ENCODE measurements at places on chromosomes 3 and 15. TPM values are rescaled to one million over a fixed set of nuclear protein-coding genes. Genes with fewer than 3 reads are reported as not detected.

Gene RBPMS2
- total RNA-seq, result 23.8 TPM

Gene IL17RE
- 1.8 TPM for total RNA-seq

Gene LOXL1
- total RNA-seq, result 24.4 TPM

Gene DISP2
- 1.2 TPM for total RNA-seq

Gene MCTP2
- total RNA-seq, result 4.6 TPM

Gene TICRR
- total RNA-seq, result 0.25 TPM

DNA sequence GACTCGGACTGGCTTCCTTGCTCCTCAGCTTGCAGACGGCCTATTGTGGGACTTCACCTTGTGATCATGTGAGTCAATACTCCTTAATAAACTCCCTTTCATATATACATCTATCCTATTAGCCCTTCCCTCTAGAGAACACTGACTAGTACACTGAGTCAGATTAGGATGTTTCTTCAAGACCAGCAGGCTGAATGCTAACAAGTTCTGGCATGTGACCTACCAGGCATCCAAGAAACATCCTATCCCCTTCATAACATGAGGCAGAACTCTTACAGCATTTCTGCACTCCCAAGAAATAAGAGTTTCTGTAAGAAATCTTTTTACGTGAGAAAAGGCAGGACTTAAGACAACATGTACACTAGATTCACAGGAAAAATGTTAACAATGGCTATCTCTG is 9.3 kb downstream of the CFAP92 start:
- no peak overlapping the region for H3K27ac ChIP-seq
- H3K27me3 ChIP-seq, result no peaks in the 10 kb centered on the region
- no peak for DNase-seq
- H3K4me1 ChIP-seq, result no peaks in the 10 kb centered on the region

- no peak for DNase-seq
- no peaks in the 10 kb centered on the region for H3K4me1 ChIP-seq
- H3K36me3 ChIP-seq, result no peaks in the 10 kb centered on the region
- H3K27ac ChIP-seq, result no peak overlapping the region
Observed at GRCh38 chr15:54990793-54991192, 205.9 kb downstream of the RSL24D1 start.

DNA sequence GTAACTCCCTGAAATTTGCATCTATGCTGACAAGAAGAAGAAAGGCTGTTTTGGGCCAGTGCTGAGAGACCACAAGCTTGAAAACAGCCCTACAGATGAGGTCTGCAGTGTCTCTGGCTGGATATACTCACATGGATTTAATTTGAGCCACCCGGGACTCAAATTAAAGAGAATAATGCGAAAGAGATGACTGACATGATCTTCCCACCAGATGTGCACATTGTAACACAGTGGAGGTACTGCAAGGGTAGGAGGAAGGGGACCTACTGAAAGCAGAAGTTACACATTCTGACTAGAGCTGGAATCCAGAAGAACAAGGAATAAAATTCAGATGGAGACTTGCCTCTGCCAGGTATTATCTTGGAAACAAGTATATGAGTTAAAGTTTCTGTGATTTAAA is 728.3 kb upstream of the SGO1 start:
- H3K27me3 ChIP-seq, result no peaks in the 10 kb centered on the region
- H3K4me3 ChIP-seq, result no peak overlapping the region
- no peaks in the 10 kb centered on the region for H3K4me1 ChIP-seq
- H3K27ac ChIP-seq, result no peak overlapping the region
- no peaks in the 10 kb centered on the region for H3K36me3 ChIP-seq

DNA sequence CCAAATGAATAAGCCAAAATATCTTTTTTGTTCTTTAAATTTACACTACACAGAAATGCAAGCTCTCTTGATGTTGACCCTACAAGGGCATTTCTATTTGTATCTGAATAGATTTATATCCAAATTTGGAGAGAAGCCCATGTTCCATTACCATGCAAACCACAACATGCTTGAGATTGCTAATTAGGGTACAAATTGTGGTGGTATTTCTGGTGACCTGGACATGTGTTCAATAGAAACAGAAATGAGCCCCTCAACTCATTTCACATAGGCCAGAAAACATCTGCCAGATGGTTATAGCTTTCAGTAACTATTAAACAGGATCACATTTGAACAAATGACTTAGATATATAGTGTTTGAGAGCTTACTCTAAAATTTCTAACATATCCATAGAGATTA is 23.5 kb upstream of the PLSCR5 start:
- no peaks in the 10 kb centered on the region for H3K27me3 ChIP-seq
- H3K4me1 ChIP-seq, result no peaks in the 10 kb centered on the region
- DNase-seq, result no peak
- H3K4me3 ChIP-seq, result no peak overlapping the region

DNA sequence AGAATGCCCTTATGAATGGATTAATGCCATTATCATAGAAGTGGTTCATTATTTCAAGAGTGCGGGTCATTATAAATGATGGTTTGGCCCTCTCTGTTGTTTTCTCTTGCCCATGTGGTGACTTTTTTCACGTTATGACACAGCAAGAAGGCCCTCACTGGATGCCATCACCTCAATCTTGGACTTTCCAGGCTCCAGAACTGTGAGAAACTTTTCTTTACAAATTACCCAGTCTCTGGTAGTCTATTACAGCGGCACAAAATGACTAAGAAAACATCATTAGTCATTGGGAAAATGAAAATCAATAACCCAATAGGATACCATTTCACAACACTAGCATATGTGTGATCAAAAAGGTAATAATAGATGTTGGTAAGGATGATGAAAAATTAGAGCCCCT is 119.0 kb upstream of the LPP start:
- DNase-seq, result no peak
- no peak overlapping the region for H3K4me3 ChIP-seq
- H3K27ac ChIP-seq, result no peak overlapping the region
- H3K4me1 ChIP-seq, result no peaks in the 10 kb centered on the region

GRCh38 chr3:30681649-30682211 is 75.3 kb downstream of the TGFBR2 start:
- no peaks in the 10 kb centered on the region for H3K36me3 ChIP-seq
- DNase-seq, result peak; percentile 49
- H3K27ac ChIP-seq, result peak overlapping the region; percentile 72
- peaks cover 22% of the 10 kb centered on the region for H3K4me1 ChIP-seq
- no peaks in the 10 kb centered on the region for H3K27me3 ChIP-seq

DNA sequence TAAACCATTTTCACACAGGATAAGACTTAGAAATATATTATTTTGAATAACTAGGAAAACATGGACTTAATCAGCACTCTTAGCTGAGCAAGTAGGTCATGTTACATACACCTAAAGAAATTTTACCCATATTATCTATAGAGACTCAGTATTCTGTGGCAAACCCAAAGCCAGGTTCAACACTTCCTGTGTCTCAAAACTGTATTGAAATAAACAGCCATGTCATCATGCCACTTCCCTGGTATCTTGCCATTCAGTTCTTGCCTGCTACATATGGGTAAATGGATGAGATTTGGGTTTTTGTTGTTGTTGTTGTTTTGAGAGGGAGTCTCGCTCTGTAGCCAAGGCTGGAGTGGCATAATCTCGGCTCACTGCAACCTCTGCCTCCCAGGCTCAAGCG is 141.5 kb upstream of the PLXND1 start:
- peaks cover 3% of the 10 kb centered on the region for H3K4me1 ChIP-seq
- no peaks in the 10 kb centered on the region for H3K27me3 ChIP-seq
- DNase-seq, result no peak
- no peaks in the 10 kb centered on the region for H3K36me3 ChIP-seq

DNA sequence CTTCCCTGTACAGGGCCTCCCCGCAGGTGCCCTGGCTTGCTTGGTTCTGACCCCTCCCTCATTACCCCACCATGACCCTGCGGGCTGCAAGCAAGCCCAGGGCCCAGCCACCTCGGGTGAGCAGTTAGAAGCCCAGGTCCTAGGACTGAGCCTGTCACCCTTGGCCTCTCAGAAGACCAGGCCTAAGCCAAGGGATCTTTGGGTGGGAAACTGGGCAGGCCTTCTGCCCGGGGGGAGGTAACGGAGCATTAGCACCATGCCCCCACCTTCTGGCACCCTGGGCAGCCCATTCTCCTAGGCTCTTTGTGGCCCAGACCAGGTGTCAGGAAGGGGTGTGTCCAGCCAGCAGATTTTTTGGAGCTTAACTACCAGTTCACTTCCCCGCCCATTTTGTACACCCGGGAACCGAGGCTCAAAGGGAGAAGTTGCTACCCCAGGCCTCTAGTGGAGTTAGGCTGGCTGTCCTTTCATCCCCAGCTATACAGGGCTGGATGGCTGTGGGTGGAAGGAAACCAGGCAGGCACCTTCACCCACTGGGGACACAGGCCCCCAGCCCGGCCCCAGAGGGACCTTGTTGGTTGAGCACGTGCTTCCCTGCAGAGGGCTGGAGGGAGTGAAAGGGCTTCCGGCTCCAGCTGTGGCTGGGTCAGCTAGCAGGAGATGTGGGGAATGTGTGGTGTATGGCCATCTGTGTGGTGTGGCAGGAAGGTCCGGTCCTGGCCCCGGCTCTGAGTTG is 1.4 kb downstream of the CSK start:
- peak overlapping the region; percentile 54 for H3K4me3 ChIP-seq
- no peak overlapping the region for H3K27ac ChIP-seq
- no peak for DNase-seq
- H3K4me1 ChIP-seq, result peaks cover 14% of the 10 kb centered on the region

DNA sequence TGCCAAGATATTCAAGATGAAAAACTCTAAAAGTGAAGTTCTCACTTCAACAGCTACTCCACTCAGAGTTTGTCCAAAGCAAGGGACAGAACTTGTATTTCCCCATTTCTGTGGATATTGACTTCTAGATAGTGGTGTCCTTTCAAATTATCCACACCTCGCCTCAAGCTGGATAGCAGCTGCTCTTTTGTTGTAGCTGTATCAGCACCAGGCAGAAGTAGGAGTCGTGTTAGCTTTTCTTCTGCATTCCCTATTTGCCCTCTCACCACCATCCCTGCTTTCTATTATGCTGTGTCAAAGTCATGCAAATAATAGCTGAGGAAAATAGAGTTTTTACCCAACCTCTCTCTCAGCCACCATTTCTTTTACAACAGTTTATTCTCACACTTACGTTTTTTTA is 303.8 kb downstream of the EPHA3 start:
- no peak for DNase-seq
- H3K4me1 ChIP-seq, result no peaks in the 10 kb centered on the region
- no peaks in the 10 kb centered on the region for H3K27me3 ChIP-seq
- H3K36me3 ChIP-seq, result no peaks in the 10 kb centered on the region

GRCh38 chr15:37823601-37824275 is 110.7 kb upstream of the TMCO5A start:
- no peaks in the 10 kb centered on the region for H3K36me3 ChIP-seq
- no peak overlapping the region for H3K27ac ChIP-seq
- no peak for DNase-seq
- no peak overlapping the region for H3K4me3 ChIP-seq

GRCh38 chr15:44308415-44308814 is 19.9 kb downstream of the GOLM2 start:
- no peaks in the 10 kb centered on the region for H3K27me3 ChIP-seq
- H3K36me3 ChIP-seq, result no peaks in the 10 kb centered on the region
- H3K4me1 ChIP-seq, result peaks cover 5% of the 10 kb centered on the region
- H3K27ac ChIP-seq, result no peak overlapping the region
- no peak for DNase-seq
